ENCODE measurements at places on chromosomes 1 and 21.
A peak's percentile ranks its signal among the peaks of the same experiment; 100 is the strongest.

- DNase-seq: peak; percentile 75
Observed at GRCh38 chr1:172286629-172287076, 133.8 kb upstream of the C1orf105 start.

GRCh38 chr1:54404939-54405897 is 976 bp downstream of the SSBP3 start:
- DNase-seq: peak; percentile 65

DNA sequence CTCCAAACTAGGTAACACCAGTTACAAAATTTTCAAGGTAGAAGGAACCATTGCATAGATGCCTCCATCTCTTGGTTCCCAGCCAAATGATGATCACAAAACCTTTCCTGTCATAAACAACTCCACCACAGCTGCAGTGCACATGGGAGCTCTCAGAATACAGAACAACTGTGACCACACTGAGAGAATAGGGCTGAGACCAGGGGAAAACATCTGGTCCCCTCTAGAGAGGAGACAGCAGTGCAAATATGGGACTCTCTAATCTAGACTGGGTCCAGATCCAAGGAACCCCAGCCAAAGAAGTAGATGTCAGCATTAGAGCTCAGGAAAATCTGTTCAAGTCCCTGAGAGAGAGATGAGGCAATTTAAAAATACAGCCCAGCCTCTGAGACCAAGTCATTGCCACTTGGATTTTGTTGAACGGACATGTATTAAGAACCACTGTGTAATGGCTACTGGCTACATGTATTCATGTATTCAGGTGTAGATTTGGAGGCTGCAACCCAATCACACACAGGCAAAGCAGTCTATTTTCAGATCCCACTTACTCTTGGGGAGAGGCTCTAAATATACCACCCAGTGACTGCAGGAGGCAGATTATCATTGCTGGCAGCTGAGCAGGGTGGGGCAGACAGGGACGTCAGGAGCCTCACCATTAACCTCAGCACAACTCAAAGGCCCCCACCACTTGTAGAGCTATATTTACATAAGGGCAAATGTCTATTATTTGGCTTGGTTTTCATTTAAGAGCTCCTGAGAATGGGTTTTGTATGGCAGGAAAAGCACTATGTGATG is 7.6 kb upstream of the RXRG start:
- no peak for DNase-seq

- no peak for DNase-seq
Observed at GRCh38 chr1:212161231-212161781, 123.9 kb upstream of the PPP2R5A start.

GRCh38 chr1:230863449-230863848 is 4.9 kb downstream of the C1orf198 start:
- DNase-seq: no peak

DNA sequence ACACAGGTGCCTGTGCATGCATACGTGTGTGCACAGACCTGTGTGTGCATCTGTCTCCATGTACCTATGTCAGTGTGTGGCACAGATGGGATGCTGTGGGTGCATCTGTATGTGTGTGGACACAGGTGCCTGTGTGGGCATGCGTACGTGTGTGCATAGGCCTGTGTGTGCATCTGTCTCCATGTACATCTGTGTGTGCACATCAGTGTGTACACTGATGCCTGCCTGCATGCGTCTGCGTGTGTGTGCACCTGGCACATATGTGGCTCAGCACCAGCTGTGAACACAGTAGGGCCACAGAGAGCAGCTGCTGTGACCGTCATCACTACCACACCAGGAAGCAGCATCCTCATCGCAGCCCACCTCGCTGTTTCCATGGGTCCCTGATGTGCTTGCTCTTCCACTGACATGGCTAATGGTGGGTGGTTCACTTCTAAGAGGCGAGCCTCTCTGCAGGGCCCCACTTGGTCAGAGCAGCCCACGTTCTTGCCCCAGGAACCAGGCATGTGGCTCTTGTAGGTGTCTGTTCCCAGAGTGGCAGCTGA is 9.6 kb upstream of the SPATC1L start:
- peak; percentile 13 for DNase-seq

- DNase-seq: no peak
Observed at GRCh38 chr1:59455206-59455605, 158.3 kb downstream of the FGGY start.

DNA sequence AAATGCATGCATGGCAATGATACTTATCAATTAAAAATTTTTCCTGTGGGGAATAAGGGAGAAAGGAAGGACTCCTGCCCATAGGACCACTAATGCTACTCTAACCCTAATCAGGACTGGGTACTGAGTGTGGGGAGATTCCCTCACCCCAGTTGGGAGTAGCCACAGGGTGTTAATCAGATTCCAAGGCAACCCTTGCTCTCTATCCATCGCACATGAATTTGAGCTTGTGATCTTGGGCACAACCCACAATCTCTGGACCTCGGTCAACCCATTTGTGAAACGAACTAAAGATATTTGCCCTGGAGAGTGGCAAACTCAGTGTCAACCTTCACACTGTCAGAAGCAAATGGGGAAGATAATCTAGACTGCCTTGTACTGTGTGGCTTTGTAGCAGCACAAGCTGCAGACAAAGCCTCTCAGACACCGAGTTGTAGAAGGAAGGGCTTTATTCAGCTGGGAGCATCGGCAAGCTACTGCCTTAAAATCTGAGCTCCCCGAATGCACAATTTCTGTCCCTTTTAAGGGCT is 69.5 kb downstream of the SERINC2 start:
- DNase-seq: no peak

DNA sequence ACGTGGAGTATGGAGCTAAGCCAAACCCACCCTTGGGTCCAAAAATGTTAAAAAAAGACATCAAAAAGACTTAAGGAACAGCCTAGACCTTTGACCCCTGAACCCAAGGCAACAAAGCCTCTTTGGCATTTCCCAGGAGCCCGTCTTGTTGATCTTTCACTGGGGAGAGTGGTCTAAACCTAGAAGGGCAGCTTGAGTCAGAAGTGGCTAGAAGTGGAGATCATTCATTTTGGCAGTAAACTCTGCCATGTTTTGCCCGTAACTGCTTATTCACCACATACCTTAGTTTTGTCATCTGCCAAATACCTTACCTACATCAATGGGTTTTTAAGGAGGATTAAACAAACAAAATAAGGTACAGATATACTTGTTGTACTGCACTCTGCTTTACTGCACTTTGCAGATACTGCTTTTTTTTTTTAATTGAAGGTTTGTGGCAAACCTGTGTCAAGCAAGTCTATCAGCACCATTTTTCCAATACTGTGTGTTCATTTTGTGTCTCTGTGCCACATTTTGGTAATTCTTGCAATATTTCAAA is 1.7 kb upstream of the CTSE start:
- DNase-seq: no peak

- DNase-seq: peak; percentile 61
Observed at GRCh38 chr1:110548381-110548780, 29.4 kb upstream of the KCNA10 start.

DNA sequence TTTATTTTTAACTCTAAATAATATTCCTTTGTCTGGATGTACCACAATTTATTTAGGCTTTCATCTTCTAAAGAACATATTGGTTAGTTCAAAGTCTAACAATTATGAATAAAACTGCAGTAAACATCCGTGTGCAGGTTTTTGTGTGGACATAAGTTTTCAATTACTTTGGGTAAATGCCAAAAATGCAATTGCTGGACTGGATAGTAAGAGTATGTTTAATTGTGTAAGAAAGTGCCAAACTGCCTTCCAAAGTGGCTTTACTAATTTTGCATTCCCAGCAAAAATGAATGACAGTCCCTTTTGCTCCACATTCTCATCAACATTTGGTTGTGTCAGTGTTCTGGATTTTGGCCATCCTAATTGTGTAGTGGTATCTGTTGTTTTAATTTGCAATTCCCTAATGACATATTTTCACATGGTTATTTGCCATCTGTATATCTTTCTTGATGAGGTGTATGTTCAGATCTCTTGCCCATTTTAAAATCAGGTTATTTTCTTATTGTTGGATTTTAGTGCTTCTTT is 113.8 kb downstream of the DPYD start:
- DNase-seq: no peak

GRCh38 chr21:17554120-17554519 is 41.3 kb downstream of the CXADR start:
- DNase-seq: no peak

GRCh38 chr1:21220815-21221214 is 44.1 kb upstream of the EIF4G3 start:
- no peak for DNase-seq

- DNase-seq: peak; percentile 37
Observed at GRCh38 chr1:172180501-172181285, 239.8 kb upstream of the C1orf105 start.

DNA sequence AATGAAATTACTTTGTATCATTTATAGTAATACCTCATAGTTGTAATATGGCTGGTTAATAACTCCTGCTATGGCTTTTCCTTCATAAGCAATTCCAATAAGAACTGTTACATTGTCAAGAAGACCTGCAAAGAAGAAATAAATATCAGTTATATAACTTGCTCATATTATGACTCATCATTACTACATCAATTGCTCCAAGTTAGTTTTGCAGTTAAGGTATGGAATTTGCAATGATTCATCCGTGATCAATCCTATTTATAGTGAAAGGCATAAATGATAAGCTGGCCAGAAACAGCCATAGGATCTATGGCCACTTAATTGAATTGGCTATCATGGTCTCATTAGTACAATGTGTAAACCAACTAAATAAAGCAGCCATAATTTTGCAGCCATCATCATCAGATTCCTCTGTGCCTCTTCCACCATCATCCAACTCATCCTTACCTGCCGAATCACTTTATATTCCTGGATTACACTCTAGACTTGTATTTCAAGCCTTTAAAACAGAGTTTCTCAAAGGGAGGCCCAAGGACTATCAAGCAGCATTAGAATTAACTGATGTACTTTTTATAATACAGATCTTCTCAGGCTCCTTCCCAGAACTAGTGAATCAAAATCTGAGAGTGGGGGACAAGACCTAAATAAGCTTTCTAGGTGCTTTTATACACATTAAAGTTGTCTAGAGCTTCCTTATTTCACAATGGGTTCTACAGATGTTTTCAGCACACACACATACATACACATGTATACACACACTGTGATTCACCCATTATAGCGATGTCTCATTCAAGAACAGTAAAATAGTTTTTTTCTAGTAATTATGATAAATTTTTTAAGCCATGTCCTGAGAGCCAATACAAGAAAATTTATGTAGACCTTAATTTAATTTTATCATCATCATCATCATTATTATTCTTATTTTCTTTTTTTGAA is 21.2 kb upstream of the EPRS1 start:
- no peak for DNase-seq

DNA sequence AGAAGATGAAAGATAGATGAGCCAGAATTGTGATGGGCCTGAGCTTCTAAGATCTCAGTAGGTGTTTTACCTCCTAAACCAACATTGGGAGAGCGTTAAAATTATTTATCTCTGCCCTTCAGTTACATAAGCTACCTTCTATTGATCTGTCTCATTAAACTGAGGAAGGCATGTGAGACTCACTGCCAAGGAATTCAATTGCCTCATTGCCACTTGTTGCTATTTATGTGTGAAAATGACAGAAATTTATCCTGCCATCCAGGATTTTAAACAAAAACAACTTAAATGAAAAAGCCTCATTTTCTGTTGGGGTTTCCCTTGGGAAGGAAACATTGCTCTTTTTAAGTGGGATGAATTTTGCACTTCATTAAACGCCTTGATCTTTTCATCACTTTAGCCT is 78.7 kb upstream of the RUNX1 start:
- DNase-seq: no peak

GRCh38 chr1:151340870-151341754 is 5.9 kb downstream of the RFX5 start:
- peak; percentile 62 for DNase-seq

GRCh38 chr1:90779573-90779972 is 62.5 kb upstream of the BARHL2 start:
- no peak for DNase-seq
